NCI-H187 (cell line): ENCODE measurements at places on chromosomes 2 and 18.

- no peak for DNase-seq
Observed at GRCh38 chr18:12121175-12122042, 27.8 kb downstream of the ANKRD62 start.

- DNase-seq: no peak
Observed at GRCh38 chr2:32902986-32903385, 43.8 kb upstream of the LTBP1 start.

- DNase-seq: no peak
Observed at GRCh38 chr18:79187532-79188277, 118.5 kb downstream of the ATP9B start.

DNA sequence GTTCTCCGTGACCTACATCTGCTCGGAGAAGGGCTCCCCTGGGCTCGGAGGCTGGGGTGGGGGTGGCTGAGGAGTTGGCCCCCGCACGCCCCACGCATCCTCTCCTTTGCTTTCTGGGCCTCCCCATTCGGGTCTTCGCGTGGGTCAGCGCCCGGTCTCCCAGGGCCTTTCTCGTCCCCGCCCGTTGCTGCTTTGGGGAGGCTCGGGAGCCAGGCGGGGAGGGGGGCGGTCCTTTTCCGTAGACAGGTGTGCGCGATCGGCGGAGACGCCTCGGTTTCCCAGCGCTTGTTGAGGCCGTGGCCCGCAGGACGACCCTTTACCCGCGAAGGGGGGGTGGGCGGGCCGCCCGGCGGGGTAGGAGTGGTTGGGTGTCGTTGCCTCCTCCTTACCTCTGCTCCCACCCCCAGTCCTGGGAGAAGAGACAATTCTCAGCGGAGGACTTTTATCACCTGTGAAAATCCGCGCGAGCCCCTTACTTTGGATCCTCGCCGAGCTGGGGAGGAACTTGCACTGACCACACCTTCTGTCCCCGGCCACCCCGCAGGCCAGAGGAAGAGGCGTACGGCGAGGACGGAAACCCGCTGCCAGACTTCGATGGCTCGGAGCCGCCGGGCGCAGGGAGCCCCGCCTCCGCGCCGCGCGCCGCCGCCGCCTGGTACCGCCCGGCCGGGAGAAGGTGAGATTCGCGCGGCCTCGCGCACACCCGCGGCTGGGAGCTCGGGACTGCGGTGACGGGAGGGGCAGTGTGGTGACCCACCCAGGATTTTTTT is 2.6 kb downstream of the ADCYAP1 start:
- peak; percentile 25 for DNase-seq

GRCh38 chr2:134225841-134226240 is 28.0 kb upstream of the MGAT5 start:
- no peak for DNase-seq

GRCh38 chr2:238061315-238062202 is 758 bp downstream of the SCLY start:
- no peak for DNase-seq

- no peak for DNase-seq
Observed at GRCh38 chr2:223306371-223306770, 254.4 kb downstream of the KCNE4 start.

DNA sequence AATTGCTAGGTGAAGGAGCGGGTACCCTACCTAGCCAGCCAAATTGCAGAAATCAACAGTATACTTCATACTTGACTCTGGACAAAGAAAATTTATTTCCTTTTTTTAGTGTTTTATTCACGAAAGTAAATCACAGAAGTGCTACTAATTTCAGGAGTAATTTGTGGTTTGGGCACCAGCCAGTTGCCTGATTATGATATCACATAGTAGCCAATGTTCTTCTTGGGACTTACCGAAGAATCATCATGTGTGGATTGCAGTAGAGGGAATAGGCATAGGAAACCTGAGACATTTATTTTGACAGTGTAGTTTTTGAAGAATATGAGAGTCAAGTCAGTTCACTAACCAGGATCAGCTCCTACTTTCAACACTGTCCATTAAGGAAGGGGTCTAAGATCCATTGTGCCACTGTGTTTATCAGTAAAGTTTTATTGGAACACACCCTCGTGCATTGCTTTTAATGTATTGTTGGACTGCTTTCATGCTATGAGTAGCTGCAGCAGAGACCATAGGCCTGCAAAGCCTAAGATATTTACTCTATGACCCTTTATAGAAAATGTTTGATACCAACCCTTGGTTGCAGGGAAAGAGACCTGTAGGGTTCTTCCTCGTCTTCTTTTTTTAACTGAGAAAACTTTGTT is 32.1 kb downstream of the TNFRSF11A start:
- DNase-seq: no peak

DNA sequence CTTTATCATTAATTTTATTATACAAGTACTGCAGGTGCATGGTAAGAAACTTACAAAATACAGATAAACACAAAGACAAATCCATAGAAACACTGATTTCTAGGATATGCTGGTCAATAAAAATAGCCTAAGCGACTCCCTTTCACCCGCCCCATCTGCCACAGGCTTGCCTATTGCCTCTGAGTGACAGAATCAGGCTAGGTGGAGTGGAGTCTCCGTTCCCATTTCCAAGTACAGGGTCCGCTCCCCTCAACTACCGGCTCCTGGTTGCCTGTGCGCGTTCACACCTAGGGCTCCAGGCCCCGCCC is 201 bp upstream of the TRAPPC12 start:
- DNase-seq: no peak

DNA sequence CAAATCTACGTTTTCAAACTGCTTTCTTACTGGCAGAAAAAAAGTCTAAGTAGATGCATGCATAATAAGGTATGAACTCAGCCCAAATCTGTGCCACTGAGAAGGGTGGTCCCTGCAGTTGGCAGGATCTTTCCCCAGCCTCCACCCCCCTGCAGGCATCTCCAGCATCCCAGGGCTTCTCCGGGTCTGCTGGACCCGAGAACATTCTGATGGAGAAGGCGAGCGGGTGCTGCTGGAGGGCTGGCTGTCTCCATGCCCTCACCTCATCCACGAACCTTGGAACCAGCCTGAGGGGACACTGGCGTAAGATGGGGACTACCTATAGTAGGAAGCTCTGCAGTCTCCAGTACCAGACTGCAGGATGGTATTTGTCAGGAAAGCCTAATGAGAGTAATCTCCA is 198.9 kb downstream of the HDAC4 start:
- DNase-seq: no peak

GRCh38 chr2:138711812-138712211 is 68.4 kb downstream of the NXPH2 start:
- no peak for DNase-seq

DNA sequence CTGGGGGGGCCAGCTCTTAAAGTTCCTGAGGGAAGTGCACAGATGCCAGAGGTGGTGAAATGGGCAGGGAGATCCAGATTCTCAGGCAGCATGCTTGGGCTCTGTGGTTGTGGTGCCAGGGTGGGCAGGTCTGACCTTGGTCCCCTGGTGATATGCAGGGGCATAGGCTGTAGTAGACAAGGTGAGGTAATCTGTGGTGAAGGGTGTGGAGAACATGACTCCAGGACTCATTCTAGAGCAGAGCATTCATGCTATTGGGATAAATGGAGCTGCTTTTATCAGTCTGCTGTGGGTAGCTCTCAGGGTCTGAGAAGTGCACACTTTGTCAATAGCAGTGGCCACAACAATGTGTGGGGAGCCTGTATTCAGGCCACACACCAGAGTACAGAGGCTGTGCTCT is 16.9 kb downstream of the ACVR1C start:
- DNase-seq: no peak

- DNase-seq: no peak
Observed at GRCh38 chr2:71552356-71552755, 99.0 kb downstream of the DYSF start.

GRCh38 chr18:60228609-60229595 is 143.7 kb downstream of the MC4R start:
- DNase-seq: no peak

DNA sequence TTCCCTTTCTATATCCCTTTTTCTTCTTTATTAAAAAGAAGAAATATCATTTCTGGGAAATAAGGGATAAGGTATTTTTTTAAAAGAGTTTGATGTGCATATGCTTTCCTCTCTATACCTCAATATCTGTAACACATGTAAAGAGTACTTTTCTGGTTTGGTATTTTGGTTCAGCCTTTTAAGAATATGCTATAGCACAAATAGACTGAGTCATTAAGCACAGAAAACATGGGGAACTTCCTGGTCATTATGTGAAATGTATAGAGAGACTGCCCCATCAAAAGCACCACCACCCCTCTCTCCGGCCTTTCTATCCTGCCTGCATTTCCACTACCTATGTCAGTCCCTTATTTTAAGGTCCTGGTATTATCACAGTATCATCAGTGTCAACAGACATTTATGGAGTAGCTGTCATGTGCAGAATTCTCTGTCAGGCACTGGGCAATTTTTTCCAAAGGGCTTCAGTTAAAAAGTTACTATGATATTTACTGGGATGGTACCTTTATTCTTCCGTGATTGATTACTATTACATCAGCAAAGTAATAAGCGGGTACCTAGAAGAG is 88.4 kb downstream of the ALPK2 start:
- DNase-seq: no peak

DNA sequence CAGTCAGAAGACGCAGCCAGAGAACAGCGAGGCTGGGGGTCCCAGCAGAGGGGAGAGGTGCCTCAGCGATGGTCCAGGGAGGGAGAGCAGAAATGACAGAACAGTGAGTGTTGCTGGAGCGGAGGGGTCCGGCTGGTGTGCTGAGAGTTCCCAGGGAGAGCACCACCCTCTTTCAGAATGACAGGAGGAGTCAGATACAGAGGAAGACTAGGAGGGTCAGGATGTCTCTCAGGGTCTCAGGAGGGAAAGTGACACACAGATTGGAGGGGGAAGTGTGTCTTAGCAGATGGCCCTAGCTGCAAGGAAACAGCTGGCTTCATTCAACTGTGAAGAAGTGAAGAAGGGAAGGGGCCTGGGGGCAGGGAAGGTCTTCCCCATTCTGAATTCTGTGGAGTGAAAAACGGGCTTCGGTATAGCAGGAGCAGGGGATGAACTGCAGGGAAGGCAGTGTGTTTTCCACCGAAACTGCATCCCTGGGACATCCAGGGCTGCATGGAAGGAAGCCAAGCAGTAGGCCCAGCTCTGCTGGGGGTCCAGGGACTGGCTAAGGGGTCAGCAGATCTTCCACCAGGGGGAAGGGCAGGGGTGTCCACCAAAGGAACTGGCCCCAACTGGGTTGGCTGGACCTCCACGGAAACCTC is 90.0 kb upstream of the OTOS start:
- DNase-seq: no peak

DNA sequence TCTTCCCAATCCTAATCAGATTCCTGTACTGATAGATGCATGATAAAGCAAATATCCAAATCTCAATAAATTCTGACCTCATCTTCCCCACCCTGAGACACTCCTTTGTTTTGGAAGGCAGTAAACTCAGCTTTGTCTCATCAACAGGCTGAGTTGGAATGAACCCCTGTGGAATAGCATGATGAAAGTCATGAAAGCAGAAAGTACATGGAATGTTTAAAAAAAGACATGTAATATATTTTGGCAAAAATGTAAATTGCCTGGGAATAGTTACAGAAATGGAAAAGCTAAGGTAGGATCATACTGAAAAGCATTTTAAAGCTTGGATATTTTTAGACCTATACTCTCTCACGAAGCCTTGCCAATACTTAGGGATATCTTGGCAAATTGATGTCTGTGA is 468.7 kb upstream of the CDH7 start:
- no peak for DNase-seq

GRCh38 chr2:181858600-181858999 is 32.9 kb upstream of the ITPRID2 start:
- DNase-seq: no peak

DNA sequence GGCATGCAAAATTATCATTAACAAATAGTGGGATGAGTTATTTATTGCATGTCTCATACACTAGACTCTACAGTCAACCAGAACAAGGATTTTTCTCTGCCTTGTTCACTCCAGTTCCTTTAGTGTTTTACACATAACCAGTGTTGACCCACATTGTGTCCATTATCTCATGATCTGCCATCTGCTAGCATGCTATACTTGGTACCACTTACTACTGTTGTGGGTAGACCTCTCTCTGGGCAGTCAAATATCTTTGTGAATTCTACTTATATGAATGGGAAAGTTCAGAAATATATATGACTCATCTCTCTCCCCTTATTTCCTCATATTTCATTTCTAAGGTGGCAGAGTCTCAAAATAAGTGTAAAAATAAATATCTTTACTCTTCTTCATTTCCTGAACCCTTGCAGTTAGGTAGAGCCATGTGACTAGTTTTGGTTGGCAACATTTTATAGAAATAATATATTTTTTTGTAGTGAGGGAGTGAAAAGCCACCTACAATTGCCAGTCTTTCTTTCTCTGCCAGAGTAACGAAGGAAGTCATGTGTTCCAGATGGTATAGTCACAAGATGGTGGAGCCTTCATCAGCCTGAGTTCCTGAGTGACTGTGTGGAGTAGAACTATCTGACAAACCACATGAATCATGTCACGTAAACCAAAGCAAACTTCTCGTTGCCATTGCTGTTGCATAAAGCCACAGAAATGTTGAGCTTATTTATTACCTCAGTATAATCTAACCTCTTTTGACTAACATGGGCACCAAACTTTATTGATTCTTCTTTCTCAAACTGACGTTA is 704.0 kb downstream of the RNF144A start:
- no peak for DNase-seq

GRCh38 chr2:101230541-101231001 is 22.1 kb upstream of the CNOT11 start:
- no peak for DNase-seq

DNA sequence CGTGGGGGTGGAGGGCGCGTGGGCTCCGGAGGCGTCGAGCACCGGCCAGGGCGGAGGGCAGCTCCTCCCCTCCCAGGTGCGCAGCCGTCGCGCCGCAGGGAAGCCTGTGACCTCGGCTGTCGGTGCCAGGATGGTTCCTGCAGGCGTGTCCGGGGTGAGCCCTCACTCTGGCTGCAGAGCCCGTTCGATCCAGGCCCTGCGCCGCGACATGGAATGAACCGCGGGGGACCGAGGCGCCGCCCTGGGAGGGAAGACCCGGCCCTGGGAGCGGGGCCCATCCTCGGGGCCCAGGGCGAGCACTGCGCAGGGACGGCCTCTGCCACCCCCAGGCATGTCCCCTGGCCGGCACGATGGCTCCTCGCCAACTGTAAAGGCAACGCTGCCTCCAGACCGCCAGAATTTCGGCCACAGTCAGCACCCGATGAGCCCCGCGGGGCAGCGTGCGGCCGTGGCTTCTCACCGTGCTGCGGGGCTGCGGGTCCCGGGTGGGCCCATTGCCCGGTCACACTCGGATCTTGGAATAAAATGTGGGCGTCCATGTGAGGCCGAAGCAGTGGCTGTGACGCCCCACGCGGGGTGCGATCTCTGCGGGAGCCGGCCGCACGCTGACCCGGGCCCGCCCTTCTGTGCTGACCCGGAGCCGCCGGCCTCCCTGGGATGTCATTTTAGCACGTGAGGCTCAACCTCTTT is 26.6 kb downstream of the SALL3 start:
- no peak for DNase-seq

GRCh38 chr2:68911709-68912108 is 40.5 kb upstream of the BMP10 start:
- DNase-seq: no peak

- DNase-seq: no peak
Observed at GRCh38 chr2:99238599-99238998, 16.9 kb downstream of the LYG2 start.
